ENCODE measurements at places on chromosomes 2 and 18.

GRCh38 chr2:240928476-240929363 lies 22.6 kb downstream of the CROCC2 start:
- no peak for DNase-seq

DNA sequence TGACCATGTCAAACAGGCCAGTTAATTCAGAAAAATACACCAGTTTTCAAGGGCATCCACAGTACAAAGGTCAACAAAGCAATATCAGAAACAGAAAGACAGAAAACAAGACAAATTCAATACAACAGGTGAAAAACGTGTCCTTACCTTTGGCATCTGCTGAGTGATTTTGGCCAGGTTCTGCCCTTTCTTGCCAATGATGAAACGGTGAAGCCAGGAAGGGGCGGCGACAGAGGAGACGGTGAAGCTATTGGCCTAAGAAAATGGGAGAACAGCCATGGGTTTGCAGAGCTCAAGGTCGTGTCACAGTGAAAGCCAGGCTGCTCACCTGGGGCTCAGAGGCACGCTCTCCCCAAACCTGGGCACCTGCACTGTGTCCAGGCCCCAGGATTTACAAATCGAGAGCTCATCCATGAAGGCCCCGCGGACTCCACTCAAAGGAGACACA lies 60.5 kb downstream of the HDLBP start:
- no peak for DNase-seq

GRCh38 chr2:190655570-190655969 lies 6.7 kb downstream of the NAB1 start:
- DNase-seq: no peak

GRCh38 chr2:73896362-73897239 lies 3.8 kb downstream of the ACTG2 start:
- DNase-seq: no peak

DNA sequence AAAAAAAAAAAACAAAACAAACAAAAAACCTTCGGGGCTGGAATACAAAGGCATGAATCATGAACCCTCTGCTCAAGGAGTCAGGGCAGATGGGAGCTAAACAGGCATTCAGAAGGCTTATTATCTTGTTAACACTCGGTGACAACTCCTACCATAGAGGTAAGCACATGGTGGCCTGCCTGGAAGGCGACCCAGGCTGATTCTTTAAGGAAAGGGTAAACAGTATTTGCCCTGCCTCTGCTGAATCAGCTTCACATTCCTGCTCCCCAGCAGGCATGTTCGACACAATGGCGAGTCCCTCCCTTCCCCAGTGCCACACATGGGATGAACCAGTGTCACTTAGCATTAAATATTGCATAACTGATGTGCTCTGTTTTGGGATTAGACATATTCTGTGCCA lies 191.9 kb downstream of the ARL4C start:
- DNase-seq: no peak

GRCh38 chr18:70135604-70136003 lies 69.9 kb downstream of the RTTN start:
- DNase-seq: no peak

DNA sequence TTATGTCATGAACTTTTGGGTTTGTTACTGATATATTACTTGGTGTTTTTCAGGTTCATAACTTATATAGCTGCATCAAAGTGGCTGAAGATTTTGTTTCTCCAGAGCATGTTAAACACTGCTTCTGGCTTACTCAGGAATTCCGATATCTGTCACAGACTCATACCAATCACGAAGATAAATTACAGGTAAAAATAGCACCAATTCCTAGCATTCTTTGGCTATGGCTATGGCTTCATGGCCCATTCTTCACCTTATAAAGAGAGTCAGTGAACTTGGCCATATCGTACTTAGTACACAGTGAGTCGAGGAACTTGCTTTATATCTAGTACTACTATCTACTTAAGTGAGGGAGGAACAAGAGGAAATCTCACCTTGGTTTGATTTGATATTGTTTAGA lies 49.9 kb downstream of the KDM3A start:
- no peak for DNase-seq

DNA sequence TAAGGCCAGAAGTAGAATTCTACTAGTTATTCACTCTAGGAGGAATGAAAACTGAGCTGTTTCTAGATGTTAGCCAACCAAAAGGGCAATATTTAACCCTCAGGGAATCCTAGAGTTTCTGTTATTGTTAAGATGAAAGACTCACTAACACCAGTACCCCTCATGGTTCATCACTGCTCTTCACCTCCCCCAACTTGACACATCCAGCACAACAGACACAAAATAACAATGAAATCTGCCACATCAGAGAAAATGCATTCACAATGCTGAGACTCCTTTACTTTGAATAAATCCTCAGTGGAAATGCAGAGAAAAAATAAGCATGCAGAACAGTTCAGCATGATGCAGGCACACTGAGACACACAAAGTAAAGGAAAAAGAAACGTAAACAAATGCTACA lies 111.3 kb downstream of the RIF1 start:
- no peak for DNase-seq

- DNase-seq: no peak
These were observed 35.1 kb downstream of the MYO1B start for GRCh38 chr2:191280290-191280689.

- DNase-seq: no peak
These were observed 1.7 kb downstream of the SCN2A start for GRCh38 chr2:165240916-165241315.

- no peak for DNase-seq
These were observed 36.5 kb upstream of the HPCAL1 start for GRCh38 chr2:10266133-10266620.

DNA sequence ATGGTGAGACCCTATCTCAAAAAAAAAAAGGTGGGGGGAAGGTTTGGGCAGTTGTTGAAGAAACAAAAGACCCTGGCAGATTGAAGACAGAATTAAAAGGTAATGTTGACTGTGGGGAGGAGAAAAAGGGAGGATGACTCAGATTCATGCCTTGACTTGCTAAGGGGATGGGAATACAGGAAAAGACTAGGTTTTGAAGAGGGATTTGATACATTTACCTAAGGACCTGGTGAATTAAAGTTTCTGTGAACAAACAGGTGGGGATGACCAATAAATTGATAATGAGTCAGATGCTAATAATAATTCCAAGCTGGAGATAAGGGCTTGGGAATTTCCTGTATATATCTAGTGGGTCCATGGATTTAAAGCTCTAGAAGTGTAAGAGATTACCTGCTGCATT lies 27.6 kb downstream of the TTR start:
- DNase-seq: no peak

DNA sequence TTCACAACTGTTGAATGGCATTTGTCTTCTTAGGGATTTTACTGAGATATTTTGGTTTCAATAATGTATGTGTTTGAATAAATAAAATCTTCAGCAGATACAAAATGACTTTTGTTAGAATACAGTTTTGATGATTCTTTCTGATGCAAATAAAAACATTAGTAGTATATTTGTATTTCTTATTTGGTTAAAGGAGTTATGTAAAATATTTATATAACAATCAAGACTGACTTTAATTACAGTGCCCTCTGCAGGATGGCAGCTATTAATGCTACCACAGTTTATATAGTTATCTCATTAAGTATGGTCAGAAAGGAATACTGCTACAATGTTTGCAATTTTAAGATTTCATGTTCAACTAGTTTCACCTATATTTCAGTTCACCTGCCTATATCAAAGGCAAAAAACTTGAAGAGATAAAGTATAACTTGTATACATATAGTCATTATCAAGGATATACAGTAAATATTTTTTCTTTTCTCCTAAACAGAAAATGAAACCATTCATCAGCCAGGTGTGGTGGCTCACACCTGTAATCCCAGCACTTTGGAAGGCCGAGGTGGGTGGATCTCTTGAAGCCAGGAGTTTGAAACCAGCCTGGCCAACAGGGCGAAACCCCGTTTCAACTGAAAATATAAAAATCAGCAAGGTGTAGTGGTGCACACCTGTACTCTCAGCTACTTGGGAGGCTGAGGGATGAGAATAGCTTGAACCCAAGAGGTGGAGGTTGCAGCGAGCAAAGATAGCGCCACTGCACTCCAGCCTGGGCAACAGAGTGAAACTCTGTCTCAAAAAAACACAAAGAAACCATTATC lies 19.8 kb downstream of the ARL5A start:
- DNase-seq: no peak

DNA sequence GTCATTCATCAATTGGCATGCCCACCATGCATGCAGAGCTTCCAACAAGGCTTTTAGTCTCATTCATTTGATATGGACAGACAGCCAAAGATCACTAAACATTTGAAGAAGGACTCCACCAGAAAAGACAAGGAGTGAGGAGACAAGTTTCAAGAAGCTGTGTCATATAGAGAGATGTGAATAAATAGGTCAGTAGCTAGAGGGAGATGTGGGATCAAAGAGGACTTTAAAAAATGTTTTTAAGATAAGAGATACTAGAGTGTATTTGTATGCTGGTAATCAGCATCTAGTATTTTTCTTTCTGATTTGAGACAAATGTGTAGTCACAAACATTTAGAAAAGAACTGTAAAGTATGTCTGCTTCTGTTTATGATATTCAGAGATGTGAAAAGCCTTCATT lies 48.5 kb downstream of the ANTXR1 start:
- no peak for DNase-seq
